Lower leg skin (tissue), 4 donors: ENCODE measurements at places on chromosomes 11 and 22. TPM values are rescaled to one million over a fixed set of nuclear protein-coding genes. Genes with fewer than 3 reads are reported as not detected.

SCN3B gene
- total RNA-seq, result 5.1 TPM

GRCh38 chr22:25534724-25535123 lies 29.8 kb upstream of the GRK3 start:
- no peak for DNase-seq

- DNase-seq, result peak; percentile 91
Observed at GRCh38 chr22:17085277-17086181, 729 bp downstream of the IL17RA start.

DNA sequence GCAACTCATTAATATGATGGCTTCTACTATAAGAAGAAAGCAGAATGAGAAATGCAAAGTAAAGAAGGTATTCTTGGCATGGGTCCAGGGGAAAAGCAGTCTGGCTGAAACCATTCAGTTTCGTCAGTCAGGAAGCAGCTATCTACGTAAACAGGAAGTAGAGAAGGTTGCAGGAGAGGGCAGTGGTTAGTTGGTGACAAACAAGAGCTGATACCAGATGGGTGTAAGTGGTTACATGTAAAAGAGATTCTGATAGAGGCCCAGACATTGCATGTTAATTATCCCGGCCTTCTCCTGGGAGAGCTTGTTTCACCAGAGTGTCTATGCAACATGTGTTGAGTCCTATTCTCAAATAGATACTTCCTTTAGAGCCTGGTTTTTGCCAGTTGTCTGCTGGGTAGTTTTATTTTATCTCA lies 58.4 kb upstream of the PSMA1 start:
- no peak for DNase-seq

C11orf21 gene
- 1.4 TPM for total RNA-seq

FOLR1 gene
- 7.0 TPM for total RNA-seq

DNA sequence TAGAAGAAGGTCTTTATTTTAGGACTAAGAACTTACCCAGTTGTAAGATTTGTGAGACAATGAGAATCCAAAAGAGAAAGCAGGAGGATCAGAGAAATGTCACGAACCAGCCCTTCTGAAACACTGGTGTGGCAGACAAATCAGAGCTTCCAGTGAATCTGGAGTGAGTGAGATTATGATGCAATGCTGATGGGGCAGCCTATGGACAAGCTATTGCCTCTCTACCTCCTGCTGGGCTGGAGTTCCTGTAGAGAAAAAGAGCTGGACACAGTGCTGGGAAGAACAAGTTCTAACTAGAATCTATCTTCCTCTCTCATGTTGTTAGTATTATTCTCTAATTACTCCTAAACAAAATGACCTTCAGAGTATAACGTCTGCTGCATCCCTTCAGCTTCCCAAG lies 12.0 kb upstream of the ANO3 start:
- no peak for DNase-seq

DNA sequence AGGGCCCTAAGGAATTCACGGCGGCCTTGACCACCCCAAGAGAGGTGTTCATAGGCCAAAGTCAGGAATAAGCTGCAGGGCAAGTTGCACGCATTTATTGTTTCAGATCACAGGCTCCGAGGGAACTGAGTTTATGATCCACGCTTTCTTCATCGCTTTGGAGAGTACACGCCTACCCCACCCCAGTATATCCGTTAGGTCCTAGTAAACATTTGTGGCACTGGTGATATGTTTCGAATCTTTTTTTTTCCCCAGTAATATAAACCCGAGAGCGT lies 805 bp downstream of the GANAB start:
- no peak for DNase-seq

GRCh38 chr11:70786021-70786665 lies 387.8 kb downstream of the CTTN start:
- DNase-seq, result no peak

DNA sequence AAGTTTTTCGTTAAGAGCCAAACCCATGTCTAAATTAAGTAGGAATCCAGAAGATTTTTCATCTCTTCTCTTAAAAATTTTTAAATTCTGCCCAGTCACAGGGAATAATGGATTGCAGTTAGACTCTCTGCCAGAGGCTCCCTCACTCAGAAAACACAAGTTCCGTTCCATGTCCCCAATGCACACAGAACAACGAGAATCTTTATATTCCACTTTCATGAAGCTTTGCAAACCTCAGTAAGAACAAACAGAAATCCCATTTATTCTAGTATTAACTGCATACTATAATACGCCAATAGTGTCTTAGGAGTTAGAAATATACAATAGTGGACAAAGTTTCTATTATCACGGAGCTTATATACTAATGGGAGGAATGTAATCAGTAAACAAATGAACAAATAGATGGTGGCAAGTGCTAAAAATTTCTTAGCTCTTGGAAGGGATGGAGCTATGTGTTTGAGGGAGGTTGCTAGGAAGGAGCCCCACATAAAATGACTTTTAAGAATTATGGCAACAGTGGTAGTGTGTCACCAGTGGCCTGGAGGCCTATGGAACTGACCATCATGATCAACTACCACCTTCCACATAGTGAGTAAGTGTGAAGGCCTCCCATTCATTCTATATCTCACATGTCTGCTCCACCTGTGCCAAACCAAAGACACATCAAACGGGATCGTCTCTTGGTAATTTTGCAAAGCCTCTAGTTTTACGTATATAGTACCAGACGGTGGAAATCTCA lies 24.9 kb downstream of the PICALM start:
- no peak for DNase-seq

CDC42EP2 gene
- 2.5 TPM for total RNA-seq

DNA sequence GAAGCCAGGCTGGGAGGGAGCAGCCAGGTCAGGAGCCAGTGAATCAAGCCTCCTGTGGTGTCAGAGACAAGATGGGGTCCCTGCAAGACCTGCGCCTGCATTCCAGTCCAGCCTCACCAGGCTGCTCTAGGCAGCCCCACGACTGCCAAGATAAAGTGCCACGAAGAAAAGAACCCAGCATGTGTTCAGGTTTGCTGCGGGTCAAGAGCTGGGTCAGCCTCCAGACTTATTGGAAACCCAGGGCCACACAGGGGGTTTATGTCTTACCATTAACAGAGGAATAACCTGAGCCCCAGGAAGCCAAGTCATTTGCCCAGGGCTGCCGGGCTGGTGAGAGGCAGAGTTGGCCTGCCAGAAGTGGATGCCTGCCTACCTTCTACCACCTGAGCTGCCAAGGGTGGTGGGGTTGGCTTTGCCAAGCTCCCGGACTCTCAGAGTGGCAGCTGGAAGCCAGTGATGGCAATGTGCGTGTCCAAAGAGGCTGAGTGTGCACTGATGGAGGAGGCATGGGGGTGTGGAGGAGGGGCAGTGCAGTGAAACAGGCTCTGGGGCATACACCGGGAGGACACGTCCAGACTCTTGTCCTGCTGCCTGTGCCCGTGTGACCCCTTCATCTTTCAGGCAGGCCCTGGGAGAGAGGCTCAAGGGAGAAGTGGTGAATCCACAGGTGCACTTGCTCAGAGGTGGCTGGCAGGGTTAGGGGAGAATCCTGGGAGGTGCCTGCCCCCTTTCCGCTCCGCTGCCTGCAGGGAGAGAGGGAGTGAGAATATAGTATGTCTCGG lies 1.7 kb downstream of the RASD2 start:
- DNase-seq, result no peak
